ENCODE measurements at places on chromosomes 12 and 14.

DNA sequence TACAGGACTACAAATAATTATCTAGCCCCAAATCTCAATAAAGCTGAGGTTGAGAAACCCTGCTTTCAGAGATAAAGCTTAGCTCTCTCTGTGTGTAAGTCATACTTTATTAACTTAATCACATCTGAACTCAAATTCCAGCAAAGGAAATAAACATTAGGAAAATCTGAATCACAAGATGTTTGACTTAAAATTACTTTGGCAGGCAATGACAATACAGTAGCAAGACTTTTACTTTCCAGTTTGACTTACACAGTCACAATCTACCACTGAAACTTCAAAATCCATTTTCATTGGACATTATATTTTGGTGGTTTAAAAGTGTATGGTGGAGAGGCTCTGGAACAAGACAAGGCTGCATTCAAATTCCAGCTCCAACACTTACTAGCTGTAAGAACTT lies 11.4 kb downstream of the TMEM116 start:
- DNase-seq: no peak

DNA sequence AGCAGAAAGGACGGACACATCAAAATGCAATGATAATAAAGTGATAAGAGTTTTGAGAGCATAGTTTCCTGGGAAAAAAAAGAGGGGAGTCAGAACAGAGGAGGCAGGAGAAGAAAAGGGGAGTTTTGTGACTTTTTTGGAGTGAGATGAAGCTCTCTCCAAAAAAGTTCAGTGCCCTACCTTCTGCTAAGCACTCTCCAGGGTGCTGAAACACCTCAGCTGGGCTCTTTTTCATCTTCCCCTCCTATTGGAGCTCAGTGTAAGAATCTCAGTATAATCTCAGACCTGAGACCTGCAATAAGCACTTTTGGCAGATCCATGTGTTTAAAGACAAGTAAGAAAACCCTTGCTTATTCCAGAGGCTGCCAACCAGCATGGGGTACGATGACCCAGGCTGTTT lies 58.9 kb upstream of the SRRM4 start:
- no peak for DNase-seq

DNA sequence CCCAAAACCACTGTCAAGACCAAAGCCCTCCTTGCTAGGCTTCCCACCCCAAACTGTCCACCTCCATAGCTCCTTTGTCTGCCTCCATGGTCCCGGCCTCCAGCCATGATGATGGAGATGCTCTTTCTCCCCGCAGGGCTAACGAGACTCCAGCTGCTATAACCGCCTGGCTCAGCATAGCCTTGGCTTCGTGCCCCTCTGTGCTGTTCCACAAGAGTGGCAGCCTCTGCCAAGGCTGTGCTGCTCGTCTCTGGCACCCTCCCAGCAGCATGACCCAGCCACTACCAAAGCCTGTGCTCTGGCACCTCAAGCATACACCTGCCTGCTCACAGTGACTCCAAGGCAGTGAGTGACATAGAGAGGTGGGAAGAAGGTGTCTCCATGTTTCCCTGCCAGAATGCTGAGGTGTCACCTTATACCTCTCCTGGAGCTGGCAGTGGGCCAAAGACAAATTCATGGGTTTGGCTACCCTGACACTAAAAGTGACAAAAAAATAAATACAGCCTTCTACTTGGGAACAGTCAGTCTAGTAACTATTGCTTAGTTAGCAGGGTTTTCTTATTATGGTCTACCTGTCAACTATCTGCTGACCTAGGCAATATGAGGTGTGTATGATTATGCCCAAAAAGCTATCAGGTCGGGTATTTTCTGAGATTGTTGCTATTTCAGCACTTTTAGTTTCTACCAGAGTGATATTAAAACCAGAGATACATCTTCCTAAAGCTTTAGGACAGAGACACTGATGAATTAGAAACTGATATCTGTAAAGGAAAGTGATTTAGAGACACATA lies 16.1 kb upstream of the KRT73 start:
- no peak for DNase-seq

GRCh38 chr12:106704081-106704480 lies 70.4 kb upstream of the RIC8B start:
- no peak for DNase-seq

GRCh38 chr12:94222351-94223084 lies 74.1 kb downstream of the PLXNC1 start:
- no peak for DNase-seq

GRCh38 chr12:48000878-48001504 lies 3.3 kb downstream of the COL2A1 start:
- no peak for DNase-seq

- DNase-seq: no peak
These were observed 648.1 kb downstream of the BCL11B start for GRCh38 chr14:98623788-98624415.

- no peak for DNase-seq
These were observed 35.7 kb downstream of the SSH1 start for GRCh38 chr12:108821407-108822397.

- peak; percentile 51 for DNase-seq
These were observed 39.5 kb downstream of the BEGAIN start for GRCh38 chr14:100547633-100548294.

- DNase-seq: no peak
These were observed 133.2 kb downstream of the ALX1 start for GRCh38 chr12:85413266-85413665.

- DNase-seq: no peak
These were observed at the start of gene GMPR2 for GRCh38 chr14:24232645-24233537. GMPR2 (plus strand) TSS chr14:24232929; CDS start chr14:24233254, 325 bp downstream.

GRCh38 chr12:91515944-91516694 lies 333.5 kb upstream of the DCN start:
- no peak for DNase-seq

- DNase-seq: no peak
These were observed 155.2 kb upstream of the G2E3 start for GRCh38 chr14:30403791-30404190.

DNA sequence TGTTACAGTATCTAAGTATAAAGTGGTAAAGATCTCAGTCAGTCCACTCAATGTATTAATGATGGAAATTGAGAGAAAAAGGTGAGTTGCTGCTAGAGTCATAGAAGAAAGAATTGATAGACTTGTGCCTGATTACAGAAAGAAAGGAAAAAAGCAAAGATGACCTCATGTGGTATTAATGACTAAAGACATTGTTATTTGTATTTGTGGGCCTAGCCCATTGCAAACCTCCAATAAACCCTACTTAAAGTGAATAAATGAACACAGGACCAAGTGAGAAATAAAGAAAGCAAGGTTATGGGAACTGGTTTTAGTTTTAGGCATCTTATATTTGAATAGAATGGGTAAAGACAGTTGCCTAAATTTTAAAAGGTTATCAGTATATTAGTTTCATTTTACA lies 105.5 kb downstream of the SYT1 start:
- no peak for DNase-seq

GRCh38 chr12:104546575-104546974 lies 89.8 kb downstream of the CHST11 start:
- no peak for DNase-seq

- DNase-seq: no peak
These were observed 9.9 kb upstream of the LYZ start for GRCh38 chr12:69338120-69338859.

GRCh38 chr12:57419495-57419894 lies 11.3 kb downstream of the R3HDM2 start:
- no peak for DNase-seq

DNA sequence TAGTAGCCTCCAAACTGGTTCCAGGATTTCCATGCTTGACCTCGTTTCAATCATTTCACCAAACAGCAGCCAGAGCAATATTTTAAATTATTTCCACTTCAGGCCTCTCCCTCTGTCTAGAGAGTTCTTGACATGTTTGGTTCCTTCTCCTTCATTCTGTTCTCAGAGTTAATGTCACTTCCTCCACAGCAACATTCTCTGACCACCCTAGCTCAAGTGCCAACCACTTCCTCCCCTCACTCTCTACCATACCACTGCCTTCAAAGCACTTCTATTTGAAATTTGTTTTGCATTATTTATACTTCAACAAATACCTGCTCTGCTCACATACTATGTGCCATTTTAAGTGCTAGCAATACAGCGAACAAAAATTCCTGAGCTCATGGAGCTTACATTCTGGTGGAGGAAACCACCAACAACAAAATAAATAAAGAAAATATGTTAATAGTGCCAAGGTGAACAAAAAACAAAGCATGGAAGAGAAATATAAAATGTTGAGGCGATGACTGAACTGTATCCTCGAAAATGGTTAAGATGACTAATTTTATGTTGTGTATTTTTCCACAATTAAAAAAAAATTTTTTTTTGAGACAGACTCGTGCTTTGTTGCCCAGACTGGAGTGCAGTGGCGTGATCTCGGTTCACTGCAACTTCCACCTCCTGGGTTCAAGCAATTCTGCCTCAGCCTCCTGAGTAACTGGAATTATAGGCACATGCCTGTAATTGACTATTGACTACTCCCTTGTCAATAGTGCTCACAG lies 17.3 kb downstream of the BAZ1A start:
- DNase-seq: no peak

DNA sequence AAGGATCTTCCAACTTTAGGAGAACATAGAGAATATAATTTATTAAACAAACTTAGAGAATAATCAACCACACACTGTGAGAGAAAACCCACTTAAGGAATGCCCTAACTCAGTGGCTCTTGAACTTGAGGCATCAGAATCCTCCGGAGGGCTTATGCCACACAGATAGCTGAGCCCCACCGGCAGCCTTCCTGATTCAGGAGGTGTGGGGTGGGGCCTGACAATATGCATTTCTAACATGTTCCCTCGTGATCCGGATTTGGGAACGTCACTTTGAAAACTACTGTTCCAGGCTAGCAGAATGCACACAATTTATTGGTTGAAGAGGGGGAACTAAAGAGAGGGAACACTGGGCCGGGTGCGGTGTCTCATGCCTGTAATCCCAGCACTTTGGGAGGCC lies 2.0 kb upstream of the SOAT2 start:
- no peak for DNase-seq

GRCh38 chr12:32240162-32240561 lies 133.5 kb downstream of the BICD1 start:
- no peak for DNase-seq

DNA sequence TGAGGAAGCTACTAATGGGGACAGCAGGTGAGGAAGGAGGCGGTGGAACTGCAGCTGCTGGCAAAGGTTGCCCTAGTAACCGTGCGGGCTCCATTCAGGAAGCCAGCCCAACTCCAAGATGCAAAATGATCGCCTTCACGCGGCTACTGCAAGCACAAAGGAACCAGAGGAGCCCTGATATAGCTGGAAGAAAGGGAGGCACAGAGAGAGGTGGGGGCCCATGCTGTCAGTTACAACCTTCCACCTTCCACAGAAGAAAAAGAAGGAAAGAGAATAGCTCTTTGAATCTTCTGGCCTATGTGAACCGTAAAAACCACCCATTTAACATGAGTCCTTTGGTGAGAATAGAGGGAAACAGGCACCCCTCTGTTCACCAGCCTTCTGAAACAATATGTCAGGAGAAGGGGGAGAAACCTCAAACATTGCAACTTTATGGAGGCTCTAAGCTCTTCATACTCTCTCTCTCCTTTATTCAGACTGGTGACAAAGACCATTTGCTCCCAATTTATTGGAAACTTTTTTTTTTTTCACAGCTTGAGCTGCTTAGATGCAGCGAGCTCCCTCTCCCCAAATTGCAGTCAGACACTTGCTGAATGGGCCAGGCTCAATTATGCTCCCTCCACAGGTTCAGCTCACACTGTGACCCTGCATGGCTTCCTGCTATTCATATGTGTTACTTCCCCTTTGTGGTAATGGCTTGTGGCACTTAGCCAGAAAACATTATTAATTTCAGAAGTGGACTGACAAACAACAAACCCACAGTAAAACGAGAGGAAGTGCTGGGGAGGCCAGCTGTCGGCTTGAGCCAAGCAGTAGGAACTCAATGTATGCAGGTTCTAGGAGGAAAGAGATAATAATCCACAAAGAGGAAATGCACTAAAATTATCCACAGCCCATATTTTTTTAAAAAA lies 6.2 kb downstream of the DUSP6 start:
- DNase-seq: no peak

DNA sequence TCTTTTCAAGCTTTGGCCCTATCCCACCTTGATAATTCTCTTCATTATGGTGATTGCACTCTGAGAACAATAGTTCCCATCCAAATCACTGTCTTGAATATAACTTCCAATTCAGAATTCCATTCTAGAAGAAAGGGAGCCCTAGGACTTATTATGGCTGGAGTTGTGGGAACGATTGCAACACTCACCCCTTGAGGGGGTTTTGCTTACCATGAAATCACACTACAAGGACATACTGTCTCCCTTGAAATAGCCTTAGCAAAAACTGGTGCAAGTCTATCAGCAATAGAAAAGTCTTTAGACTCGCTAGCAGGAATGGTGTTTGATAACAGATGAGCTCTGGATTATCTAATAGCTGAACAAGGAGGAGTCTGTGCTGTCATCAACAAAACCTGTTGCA lies 31.4 kb upstream of the OXA1L start:
- no peak for DNase-seq

GRCh38 chr12:47739979-47740378 lies 14.7 kb upstream of the ENDOU start:
- DNase-seq: no peak

DNA sequence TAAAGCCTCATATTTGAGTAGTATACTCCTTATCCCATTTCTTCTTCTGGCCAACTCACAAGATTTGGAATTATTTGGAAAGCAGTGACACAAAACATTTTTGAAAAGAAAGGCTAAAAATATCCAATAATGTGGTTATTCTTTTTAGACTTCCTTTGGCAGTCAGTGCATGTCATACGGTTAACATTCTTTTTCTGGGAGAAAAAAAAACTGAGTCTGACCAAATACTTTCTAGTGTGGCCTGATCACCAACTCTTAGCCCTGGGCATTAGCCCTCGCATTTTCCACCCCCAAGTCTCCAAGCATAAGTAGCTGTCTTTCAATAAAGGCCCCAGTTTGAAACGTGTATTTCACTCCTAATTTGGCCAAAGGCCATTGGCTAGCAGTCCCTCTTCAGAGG lies 5.9 kb downstream of the RASSF3 start:
- no peak for DNase-seq

DNA sequence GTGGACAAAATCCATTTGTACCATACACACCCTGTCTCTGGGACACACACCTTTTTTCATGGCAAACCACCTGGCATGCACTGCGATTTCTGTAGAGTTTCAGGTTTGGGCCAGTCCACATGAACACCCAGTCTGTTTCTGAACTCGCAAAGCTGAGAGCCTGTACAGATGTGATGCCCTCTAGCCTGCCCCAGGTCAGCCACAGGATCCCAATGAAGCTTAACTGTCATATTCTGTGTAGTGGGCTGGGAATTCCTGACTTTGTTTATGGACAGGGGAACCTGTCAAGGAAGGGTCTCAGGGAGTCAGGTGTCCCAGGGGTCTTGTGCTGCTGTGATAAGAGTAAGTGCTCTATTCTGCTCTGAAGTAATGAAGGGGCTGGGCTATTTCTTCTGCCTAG lies 39.8 kb downstream of the CPM start:
- no peak for DNase-seq

DNA sequence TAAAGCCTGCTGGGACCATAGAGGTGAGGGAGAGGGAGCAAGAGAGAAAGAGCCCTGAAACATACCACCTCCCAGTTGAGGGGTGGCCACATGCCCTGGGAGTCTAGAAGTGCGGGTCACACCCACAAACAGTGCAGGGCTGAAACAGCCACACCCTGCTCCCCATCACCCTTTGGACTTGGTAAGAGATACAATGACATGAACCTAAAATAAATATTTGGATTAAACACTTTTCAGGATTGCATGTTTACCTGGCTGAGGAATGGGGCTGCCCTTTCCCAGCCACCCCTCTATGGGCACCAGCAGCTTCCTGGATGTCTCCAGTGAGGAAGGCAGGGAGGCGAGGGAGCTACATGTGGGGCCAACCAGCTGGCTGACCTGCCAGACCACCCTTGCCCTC lies 39.0 kb upstream of the TC2N start:
- no peak for DNase-seq

Data from T-helper 9 cell (primary cell).